Brain (organoid and tissue), 16 donors: ENCODE measurements at places on chromosomes 2 and 18.

- DNase-seq = no peak
Measured at GRCh38 chr2:43318791-43319190, 92.4 kb upstream of the ZFP36L2 start.

GRCh38 chr2:11597538-11598225, 63.8 kb downstream of the GREB1 start:
- DNase-seq = no peak

DNA sequence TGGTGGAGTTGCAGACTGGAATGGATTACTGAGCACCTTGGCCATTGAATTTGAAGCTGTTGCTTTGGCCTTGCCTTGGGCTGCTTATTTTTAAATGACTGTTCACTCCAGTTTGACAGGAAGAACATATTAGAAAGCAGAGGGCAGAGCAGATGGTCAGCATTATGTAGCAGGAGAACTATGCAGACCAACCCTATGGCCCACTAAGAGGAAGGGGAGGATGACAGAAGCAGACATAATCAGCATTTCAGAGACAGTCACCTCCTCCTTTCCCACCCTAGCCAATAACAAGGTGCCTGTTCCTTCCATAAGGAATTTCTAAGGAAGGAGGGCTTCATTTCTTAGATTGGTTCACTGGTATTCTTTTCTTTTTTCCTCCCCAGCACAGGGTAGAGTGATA, 2.4 kb downstream of the CHRNA1 start:
- peak; percentile 45 for DNase-seq

DNA sequence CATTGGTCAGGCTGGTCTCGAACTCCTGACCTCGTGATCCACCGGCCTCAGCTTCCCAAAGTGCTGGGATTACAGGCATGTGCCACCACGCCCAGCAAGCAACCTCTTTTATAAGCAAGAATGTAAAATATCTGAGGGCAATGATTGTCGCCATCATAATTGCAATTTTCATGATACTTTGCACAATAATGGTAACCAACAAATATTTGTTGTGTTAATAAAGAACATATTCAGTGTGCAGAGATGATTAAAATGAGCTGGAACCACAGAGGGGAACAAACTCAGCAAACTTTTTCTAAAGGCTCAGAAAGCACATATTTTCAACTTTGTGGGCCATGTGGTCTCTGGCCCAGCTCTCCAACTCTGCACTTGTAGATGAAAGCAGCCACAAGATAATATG, 115.2 kb upstream of the SIX2 start:
- no peak for DNase-seq

GRCh38 chr2:231665245-231666170, 42.8 kb upstream of the PTMA start:
- no peak for DNase-seq

DNA sequence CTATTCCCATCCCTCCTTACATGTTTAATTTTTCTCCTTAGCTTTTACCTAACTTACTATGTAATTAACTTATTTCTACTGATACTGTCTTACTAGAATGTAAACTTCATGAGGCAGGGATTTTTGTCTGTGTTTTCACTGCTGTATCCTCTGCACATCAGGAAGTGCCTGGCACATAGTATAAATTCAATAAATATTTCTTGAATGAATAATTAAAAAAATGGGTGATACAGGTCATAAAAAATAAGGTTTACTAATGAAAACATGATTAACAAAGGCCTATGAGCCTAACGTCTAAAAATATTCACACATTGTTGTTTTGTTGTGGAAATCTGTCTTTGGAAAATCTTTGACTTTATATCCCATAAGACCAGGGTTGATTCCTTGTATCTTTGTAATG, 4.5 kb downstream of the RBKS start:
- DNase-seq = no peak

- no peak for DNase-seq
Measured at GRCh38 chr18:23995180-23995579, 19.4 kb upstream of the TTC39C start.

DNA sequence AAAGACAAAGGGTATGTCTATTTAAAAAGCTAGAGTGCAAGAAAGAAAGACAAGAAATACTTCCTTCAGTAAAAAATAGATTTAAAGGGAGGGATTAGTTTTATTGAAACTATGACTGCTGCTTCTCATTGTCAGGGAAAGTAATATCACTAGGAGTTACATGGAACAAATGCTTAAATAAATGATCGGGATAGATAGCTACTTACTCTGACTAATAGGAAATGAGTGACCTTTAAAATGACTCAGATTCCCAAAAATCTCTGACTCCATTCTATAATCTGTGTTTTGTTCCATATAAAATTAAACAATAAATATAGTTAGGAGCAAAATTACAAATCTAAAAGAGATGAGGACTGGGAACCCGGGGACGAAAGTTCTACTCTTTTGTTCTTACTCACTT, 669.3 kb downstream of the NR4A2 start:
- DNase-seq = no peak

DNA sequence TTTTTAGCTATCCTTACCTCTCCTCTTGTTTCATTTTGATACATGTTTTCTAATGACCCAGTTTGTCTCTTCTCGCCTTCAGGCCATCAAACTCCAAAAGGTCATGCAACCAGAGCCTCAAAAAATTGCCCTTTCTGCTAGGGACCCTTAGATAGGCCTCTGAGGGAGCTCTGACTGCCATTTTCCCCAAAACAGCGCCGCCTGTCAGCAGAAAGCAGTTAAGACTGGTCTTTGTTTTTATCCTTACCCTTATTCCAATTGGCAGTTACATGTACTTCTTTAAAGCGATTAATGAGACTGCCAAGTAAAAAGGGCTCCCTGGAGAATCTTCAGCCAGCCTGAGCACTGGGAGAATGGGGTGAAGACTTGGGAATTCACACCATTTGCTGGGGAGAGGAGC, 55.1 kb upstream of the RIT2 start:
- no peak for DNase-seq

- DNase-seq = peak; percentile 38
Measured at GRCh38 chr18:7871560-7872456, 304.7 kb downstream of the PTPRM start.

DNA sequence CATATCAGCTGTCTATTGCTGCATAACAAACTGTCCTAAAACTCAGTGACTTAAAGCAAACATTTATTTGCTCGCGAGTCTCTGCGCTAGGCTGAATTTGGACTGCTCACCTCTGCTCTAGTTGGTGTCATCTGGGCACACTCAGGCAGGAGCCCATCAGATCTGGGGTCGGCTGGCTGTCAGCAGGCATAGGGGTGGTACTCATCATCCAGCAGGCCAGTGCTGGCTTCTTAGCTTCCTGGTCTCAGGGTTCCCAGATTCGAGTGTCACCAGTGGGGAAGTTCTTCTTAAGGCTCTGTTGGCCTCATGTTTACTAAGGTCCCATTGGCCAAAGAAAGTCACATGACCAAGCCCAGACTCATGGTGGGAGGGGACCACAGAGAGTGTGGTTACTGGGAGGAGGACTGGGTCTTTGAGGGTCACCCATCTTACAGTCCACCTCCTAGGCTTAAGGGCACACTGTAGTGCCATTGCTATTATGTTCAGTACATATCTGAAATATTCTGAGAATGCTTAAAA, 71.6 kb upstream of the ATG16L1 start:
- no peak for DNase-seq

GRCh38 chr18:12282442-12283039, 25.5 kb upstream of the TUBB6 start:
- DNase-seq = no peak

- DNase-seq = no peak
Measured at GRCh38 chr18:13521418-13521817, 204.9 kb downstream of the FAM210A start.

- no peak for DNase-seq
Measured at GRCh38 chr18:14940735-14941134, 192.8 kb downstream of the ANKRD30B start.

DNA sequence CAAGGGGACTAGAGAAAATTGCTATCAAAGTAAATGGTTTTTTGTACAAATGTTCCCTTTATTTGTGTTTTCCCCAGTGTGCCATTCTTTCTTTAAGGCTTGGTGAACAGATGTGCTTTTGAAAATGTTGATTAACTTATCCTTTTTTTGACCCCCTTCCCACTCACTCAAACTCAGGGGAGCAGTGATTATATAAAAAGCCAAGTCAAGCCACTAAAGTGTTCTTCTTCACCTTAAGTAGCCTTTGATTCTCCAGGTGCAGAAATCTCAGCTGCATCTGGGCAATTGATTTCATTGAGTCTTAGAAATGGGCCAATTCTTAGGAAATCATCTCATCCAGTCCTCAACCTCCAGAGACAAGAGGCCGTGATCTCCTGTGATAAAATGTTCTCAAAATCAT, 107.6 kb downstream of the NRP2 start:
- no peak for DNase-seq

DNA sequence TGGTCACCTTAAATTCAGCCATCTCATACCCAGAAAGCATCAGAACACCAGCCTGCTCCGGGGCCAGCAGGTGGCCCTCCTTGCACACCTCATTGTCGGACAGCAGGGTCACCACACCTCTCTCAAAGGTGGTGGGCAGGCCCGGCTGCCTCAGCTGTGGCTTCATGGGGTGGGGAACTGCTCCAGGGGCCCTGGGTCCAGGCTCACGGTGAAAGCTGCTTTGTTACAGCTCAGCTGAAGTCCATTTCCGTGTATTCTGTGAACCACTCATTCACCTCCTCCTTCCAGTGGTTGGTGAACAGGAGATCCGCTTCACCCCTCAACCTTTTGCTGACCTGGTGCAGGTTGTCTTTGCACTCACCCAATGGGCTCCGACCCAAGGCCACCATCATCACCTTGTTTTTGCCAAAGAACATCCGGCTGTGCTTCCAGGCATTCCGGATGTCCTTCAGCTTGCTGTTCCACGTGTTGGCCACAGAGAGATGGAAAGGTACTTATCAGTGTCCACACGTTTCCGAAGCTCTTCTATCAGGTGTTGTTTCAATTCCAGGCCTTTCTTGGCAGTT, 78.6 kb upstream of the LDLRAD4 start:
- DNase-seq = no peak

DNA sequence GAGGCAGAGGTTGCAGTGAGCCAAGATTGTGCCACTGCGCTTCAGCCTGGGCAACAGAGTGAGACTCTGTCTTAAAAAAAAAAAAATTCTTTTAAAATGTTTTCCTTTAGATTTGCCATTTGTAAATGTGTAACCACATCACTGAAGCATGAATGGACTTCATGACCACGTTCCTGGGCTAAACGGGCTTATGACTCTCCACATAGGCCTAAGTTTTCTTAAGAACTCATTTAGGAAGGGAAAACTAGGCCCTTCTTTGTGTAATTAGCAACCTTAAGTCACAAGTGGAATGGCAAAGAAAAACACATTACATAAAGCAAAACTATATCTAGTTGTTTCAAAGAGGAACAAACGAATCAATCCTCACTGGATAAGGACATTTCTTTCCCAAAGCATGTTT, 99.5 kb downstream of the MEIS1 start:
- DNase-seq = no peak

- DNase-seq = no peak
Measured at GRCh38 chr2:110659248-110659647, 18.6 kb downstream of the BUB1 start.
